ENCODE measurements at places on chromosomes 6 and 20.

GRCh38 chr6:102474041-102474807 lies 1080.7 kb downstream of the GRIK2 start:
- DNase-seq = no peak

DNA sequence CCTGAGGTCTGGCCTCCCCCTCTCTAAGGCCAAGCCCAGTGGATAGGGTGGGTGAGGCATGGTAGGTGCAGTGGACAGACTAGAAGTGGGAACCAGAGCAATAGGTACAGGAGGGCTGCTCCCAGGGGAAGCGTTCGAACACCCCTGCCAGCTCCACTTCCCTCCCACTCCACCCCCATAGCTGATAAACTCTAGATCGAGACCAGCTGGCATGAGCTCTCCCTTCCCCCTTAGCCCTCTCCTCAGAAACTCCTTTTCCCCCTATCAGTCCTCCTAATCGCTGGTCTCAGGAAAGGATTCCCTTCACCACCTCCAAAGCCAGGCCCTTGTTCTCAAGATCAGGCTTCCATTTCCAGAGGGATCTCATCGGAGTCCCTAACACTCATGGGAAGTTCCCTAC lies 6.0 kb upstream of the FAM83C start:
- no peak for DNase-seq

DNA sequence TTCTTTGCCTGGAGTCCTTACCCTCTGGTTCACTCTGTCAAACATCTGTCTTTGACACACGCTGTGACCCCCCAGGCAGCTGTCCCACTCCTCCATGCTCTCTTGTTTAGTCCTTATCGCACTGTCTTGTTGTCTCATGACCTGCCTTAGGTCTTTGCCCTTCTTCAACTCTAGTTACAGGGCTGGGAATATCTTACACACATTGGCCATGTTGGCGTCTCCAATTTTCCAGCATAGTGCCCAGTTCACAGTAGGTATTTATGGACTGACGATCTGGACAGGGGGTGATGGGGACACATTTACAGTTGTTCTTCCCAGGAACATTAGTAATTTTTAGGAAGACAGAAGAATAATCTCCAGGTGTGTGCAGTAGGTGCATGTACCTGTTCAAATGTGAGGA lies 129.7 kb upstream of the SLC22A16 start:
- no peak for DNase-seq

DNA sequence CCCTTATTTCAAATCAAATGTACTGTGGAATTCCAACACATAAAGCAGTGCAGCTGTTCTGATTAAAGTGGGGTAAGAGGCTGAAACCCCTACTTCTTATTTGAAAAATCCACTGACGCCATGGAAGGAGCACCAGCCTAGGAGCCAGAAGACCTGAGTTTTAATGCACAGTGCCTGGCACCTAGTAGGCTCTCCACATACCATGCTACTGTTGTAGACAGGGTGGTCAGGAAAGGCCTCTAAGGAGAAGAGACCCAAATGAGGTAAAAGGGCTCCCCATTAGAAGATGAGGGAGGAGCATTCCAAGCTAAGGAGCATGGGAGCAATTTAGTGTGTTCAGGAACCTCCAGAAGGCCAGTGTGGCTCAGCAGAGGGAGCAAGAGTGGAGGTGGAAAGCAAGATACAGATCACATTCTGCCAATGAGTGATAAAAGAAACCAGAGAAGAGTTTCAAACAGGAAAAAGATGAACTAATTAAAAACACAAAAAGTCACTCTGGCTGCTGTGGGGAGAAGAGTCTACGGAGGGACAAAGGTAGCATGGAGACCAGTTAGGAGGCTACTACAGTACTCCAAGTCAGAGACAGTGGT lies 11.8 kb upstream of the ZNF76 start:
- DNase-seq = no peak

- DNase-seq = no peak
Observed at GRCh38 chr6:170251776-170252571, 38.9 kb downstream of the DLL1 start.

All from CD14-positive monocyte (primary cell).